D721Med (cell line): ENCODE measurements at places on chromosomes 13 and 19.

GRCh38 chr13:51325837-51326236, 13.7 kb upstream of the SERPINE3 start:
- no peak for DNase-seq

GRCh38 chr19:8081569-8082550, 29.3 kb downstream of the CCL25 start:
- no peak for DNase-seq

GRCh38 chr13:98792785-98793495, 40.5 kb upstream of the SLC15A1 start:
- no peak for DNase-seq

GRCh38 chr19:3098141-3098514, 4.0 kb downstream of the GNA11 start:
- DNase-seq = peak; percentile 14

- no peak for DNase-seq
These were observed 3.8 kb upstream of the RPL36 start for GRCh38 chr19:5686326-5686646.

GRCh38 chr19:50679177-50680125, 30.2 kb downstream of the C19orf81 start:
- DNase-seq = peak; percentile 90

- DNase-seq = no peak
These were observed 255.4 kb downstream of the COG6 start for GRCh38 chr13:39910833-39911232.

- no peak for DNase-seq
These were observed 205.3 kb downstream of the MZT1 start for GRCh38 chr13:72521940-72522661.

- DNase-seq = no peak
These were observed 5.7 kb downstream of the ACOD1 start for GRCh38 chr13:76953968-76954367.

DNA sequence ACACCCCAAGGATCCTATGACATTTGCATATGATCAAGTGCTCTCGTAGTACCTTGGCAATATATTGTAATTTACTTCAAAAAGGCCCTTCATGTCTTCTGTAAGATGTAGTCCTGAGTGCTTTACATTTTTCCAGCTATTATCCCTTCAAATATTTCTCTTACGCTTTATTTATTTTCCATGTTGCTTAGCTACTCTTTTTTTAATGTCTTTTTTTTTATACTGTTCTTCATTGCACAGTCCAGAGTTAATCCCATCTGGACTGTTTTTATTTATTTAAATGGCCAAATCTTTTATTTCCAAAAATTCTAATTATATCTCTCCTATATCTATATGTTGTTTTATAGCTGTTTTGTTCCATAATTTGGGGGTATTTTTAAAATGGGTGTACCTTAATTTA, 371.3 kb downstream of the SLC7A1 start:
- no peak for DNase-seq

GRCh38 chr13:60164234-60164889, 634 bp upstream of the DIAPH3 start:
- DNase-seq = no peak

GRCh38 chr13:109725297-109725696, 61.1 kb downstream of the IRS2 start:
- DNase-seq = no peak

DNA sequence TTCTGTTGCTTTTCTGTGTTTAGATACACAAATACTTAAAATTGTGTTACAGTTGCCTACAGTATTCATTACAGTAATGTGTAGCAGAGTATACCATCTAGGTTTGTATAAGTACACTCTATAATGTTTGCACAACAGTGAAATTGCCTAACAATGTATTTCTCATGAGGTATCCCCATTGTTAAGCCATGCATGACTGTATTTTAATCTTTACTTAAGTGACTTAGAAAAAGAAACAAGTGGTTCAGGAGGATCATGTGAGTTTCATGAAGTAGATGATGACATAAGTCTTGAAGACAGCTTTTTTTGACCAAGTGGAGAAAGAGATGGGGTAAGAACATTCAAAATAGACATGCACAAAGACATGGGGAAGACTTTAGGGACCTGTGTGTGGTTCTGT, 8.4 kb upstream of the KCTD4 start:
- DNase-seq = no peak

DNA sequence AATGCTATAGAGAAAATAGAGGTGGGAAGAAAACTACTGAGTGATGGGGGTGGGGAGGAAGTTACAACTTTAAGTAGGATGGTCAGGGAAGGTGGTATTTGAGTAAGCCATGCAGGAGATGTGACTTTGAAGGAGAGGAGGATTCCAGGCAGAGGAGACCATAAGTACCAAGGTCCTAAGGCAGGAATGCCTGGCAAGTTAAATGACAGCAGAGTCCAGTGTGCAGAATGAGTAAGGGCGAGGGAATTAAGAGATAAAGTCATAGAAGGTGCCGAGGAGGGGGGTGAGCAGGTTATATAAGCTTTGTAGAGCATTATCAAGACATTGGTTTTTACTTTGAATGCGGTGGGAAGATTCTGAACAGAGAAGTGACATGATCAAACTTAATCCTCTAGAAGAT, 43.2 kb upstream of the WDFY2 start:
- no peak for DNase-seq

DNA sequence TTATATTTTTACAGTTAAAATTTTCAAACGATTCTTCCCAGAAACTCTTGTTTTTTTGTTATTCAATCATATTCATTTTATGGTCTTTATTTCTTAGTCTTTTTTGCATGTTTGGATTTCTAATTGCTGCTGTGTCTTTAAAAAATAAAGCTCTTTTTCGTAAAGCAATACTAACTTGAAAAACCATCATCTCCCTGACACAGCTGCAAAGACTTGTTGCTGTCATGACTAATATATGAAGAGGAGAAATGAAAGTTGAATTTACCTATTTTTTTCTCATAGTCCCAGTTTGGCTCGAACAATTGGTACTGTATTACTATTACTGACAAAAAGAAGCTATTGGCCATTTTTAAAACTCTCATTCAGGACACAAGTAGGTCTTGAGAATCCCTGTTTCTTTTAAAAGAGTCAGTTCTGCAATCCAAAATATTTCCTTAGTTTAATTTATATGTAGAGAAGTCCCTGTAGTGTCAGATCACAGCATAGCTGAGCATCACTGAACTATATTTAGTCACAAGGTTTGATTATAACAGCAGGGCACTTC, 12.1 kb upstream of the SPART start:
- no peak for DNase-seq
